ENCODE measurements at places on chromosomes 11 and 22.

- DNase-seq = no peak
Measured at GRCh38 chr11:105705786-105706530, 96.1 kb downstream of the GRIA4 start.

DNA sequence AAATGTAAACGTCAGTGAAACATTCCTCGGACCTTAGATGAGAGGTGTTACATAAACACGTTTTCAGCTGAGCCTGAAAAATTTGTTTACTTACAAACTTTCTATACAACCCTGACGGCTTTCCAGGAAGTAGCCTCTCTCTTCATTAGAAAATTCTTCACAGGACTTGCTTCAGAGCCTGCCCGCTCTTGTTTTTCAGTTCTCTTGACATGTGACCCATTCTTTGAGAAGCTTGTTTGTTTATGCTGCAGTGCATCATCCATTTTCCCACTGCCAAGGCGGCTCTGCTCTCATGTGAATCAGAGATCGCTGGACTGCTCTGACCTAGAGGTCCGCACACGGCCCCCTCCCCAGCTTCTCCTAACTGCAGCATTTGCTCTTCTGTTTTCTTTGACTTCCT is 47.9 kb upstream of the ARHGAP42 start:
- no peak for DNase-seq

GRCh38 chr11:65184146-65184545 is 2.4 kb downstream of the CAPN1 start:
- DNase-seq = peak; percentile 45

GRCh38 chr22:30183271-30183670 is 63.3 kb downstream of the LIF start:
- DNase-seq = no peak

- DNase-seq = no peak
Measured at GRCh38 chr11:58776891-58777710, 45.4 kb upstream of the GLYAT start.

DNA sequence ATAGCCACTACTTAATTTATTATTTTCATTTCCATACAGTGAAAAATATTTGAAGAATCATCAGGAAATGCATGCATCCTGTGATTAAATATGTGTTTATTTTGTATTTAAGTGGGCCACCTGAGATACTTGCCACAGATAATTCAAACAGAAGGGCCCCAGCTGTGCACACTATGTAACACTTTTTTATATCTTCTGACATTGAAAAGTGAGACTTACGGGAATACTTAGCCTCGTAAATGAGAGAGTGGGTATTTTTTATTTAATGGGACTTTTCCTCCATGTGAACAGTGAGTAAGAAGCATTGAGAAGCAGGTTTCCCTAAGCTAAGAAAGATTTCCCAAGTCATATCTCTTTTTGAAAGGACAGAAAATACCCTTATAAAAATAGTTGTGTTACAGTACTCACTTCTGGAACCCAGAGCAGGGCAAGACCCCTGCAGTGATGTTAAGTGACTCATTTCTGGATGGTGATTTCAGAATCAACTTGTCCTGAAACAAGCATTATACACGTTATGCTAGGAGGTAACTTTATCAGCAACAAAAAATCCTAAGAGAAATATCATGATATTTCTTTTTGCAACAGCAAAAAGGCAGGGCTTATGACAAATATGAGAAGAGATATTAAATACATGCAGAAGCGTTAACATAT is 478.1 kb upstream of the CHORDC1 start:
- no peak for DNase-seq

GRCh38 chr22:23200898-23201297 is 20.6 kb downstream of the BCR start:
- no peak for DNase-seq

- peak; percentile 80 for DNase-seq
Measured at GRCh38 chr11:95790933-95791708, 823 bp downstream of the CEP57 start.

DNA sequence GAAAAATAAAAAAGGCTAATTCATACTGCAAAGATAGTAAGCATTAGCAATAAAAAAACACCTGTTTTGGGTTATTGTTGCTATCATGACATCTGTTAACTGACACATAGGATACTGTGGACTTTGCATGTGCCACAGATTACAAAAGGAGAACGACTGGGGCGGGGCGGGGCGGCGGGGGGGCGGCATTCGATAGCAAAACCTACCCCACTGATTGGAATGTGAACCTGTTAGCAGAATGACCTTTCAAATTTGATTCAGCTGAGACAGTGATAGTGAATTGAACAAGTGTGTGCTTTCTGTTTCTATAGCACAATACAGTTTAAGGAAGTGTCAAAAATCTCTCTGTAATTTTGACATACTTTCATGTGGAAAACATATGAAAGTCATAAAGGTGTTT is 14.9 kb downstream of the MMP20 start:
- no peak for DNase-seq

GRCh38 chr11:62545437-62546243 is 966 bp downstream of the AHNAK start:
- DNase-seq = peak; percentile 73

- no peak for DNase-seq
Measured at GRCh38 chr11:20261526-20261925, 101.3 kb upstream of the DBX1 start.

DNA sequence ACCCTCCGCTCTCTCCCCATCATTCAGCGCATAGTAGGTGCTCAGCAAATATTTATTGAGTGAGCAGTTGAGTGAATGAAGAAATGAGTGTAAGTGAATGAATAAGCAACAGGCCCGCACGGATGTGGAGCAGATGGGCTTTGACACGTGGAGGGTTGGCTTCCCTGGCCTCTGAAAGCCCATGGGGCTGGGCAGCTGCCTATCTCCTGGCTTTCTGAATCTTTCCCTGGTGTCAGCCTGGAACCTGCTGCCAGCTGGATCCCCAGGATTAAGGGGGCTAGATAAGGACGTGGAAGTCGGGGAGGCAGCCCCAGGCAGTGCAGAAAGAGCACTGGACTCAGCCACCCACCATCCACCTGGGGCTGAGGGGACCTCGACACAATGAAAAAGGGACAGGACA is 12.6 kb downstream of the IL2RB start:
- DNase-seq = no peak

DNA sequence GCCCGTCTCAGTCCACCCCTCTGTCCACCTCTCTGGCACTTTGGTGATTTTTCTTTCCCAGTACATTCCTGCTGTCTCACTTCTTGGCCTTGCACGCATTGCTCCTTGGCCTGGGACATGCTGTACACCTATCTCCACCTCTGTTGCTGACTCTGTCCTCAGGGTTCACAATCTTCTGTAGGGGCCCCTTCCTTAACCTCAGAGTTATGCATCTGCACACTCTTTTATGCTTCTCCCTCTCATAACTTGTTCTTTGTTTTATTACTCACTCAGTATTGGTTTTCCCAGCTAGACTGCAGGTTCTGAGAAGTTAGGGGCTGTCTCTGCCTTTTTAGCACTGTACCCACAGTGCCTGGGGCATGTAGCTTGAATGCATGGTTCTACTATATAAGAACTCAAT is 139.1 kb upstream of the MTMR2 start:
- no peak for DNase-seq

GRCh38 chr11:2266586-2267305 is 3.6 kb downstream of the ASCL2 start:
- no peak for DNase-seq

GRCh38 chr11:73889536-73889935 is 12.7 kb downstream of the PAAF1 start:
- no peak for DNase-seq

- DNase-seq = no peak
Measured at GRCh38 chr22:24181088-24181995, at the start of gene SUSD2. SUSD2 (plus strand) TSS chr22:24181487; CDS start chr22:24181520, 33 bp downstream.

GRCh38 chr11:75781296-75781695 is 12.7 kb downstream of the DGAT2 start:
- no peak for DNase-seq

- DNase-seq = no peak
Measured at GRCh38 chr11:15166204-15166603, 51.5 kb downstream of the INSC start.

DNA sequence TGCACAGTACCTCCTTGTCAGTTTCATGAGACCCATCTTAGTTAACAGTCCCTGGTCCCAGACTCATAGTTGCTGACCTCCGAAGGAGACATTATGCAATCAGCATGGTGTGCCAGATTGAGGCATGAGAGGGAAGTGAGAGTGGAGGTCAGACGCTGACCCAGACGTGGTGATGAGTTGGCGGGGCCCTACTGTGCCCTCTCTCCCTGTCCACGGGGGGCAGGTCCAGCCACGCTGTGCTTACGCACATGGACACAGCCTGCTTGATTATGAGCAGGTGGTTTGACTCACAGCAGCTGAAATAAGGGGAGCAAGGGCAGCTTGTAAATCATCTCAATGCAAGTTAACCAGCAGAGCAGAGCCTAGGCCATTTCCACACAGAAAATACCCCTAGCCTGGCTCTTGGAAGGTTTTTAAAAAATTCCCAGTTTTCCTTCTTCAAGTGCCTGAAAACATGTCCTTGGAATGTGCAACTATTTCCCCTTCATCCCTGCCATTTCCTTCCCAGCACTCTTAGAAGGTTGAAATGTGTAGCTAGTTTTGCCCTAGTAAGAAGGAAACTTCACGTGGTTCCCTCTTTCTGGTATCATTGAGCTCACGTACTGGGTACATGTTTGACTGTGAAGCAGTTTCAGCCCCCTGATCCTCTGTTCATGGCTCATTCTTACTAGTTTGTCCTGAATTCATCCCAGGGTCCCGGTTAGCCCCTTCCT is 122.6 kb upstream of the SORL1-AS1 start:
- no peak for DNase-seq

- DNase-seq = no peak
Measured at GRCh38 chr22:17769013-17769715, 5.1 kb downstream of the BID start.

GRCh38 chr11:7251487-7251835 is 243 bp upstream of the SYT9 start:
- DNase-seq = no peak

DNA sequence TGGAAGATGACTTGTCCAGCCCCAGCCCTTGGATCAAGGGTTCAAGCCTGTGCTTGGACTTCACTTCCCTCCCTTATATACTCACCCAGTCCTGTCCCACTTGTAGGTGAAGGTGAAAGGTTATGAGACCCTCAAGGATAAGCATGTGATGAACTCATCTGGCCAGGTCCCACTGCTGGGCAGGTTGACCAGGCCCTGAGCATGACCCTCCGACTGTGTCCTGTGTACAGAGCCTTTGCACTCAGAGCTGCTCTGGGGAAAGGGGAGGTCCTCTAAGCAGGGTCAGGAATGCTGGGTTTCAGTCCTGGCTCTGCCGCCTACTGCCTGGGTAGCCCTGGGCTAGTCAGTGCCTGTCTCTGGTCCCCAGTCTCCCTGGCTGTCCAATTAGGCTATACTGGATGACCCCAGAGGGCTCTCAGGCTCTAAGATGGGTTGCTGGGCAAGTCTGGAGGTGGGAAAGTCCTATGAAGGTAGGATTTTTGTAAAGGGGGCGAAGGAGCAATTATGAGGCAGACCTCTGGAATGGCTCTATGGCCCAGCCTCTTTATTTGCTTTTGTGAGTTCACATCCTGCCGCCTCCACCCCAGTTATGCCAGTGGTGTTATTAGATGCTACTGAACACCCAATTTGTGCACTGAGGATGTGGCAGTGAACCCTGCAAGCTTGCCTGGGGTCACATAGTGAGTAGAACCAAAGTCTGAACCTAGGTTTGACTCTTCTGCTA is 14.1 kb downstream of the DGAT2 start:
- DNase-seq = no peak

DNA sequence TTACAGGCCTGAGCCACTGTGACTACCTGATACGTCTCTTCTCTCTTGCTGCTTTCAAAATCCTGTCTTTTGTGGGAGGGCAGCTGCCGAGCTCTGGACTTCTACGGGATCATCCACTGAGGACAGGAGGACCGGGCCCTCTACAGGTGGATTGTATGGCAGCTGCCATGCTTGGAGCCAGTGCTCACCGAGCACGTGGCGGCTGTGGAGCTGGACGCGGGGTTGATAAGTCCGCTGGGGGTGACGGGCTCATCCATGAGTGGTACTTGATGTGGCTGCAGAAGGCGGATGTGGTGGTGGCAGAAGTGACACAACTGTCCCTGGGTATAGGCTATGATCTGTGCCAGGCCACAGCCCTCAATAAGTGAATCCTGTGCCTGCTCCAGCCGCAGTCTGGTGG is 1.8 kb upstream of the CYP2D6 start:
- no peak for DNase-seq

DNA sequence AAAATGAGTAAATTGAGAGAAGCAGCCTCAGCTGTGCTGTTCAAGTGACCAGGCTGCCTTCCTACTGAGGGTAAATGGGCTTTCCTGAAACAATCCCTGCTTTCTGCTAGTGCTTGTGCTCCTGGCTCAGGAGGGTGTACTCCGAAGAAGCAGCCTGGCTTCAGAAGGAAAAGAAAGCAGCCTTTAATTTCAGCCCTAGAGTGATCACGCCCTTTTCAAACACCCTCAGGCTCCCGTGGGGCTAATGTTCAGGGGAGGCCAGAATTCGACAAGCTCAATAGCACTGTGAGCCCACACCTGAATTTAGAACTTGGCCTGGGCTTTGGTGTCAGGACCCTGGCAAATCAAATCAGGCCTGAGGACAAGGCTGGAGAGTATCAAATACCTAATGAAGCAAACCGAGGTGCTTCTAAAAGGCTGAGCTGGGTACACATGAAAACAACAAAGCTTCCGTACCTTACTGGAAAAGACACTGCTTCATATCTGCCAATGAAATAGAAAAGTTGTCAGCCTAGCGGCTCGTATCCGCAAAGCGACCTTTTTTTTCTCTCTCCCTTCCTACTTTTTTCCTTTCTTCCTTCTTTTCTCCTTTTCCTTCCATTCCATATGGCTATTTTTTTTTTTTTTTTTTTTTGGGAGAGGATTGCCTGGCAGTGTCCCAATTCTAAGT is 387.8 kb downstream of the SOX6 start:
- DNase-seq = no peak

- DNase-seq = no peak
Measured at GRCh38 chr11:14251754-14252153, 107.2 kb downstream of the RRAS2 start.

DNA sequence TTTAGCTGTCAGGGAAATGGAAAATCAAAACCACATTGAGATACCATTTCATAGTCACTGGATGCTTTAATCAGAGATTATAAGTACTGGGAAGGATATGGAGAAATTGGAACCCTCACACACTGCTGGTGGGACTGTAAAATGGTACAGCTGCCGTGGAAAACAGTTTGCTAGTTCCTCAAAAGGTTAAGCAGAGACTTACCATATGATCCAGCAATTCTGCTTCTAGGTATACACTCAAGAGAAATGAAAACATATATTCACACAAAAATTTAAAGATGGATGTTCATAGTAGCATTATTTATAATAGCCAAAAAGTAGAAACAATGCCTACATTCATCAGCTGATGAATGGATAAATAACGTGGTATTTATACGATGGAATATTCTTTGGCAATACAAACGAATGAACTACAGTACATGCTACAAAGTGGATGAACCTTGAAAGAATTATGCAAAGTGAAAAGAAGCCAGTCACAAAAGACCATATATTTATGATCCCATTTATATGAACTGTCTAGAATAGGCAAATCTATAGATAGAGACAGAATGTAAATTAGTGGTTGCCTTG is 23.0 kb downstream of the RNF121 start:
- no peak for DNase-seq

Measured in activated CD8-positive, alpha-beta memory T cell treated with anti-CD3 and anti-CD28 coated beads, Interleukin-2, amount 50 U/mL, for 48 hours (primary cell).